ENCODE measurements at places on chromosomes 5 and 9. TPM values are rescaled to one million over a fixed set of nuclear protein-coding genes. Genes with fewer than 3 reads are reported as not detected.

C9 gene
- not detected for polyA plus RNA-seq

GRCh38 chr5:131288328-131288727 lies 24.5 kb downstream of the CDC42SE2 start:
- DNase-seq: no peak

- DNase-seq: no peak
- no peaks in the 10 kb centered on the region for H3K4me1 ChIP-seq
- H3K27me3 ChIP-seq: no peaks in the 10 kb centered on the region
- H3K4me3 ChIP-seq: no peak overlapping the region
- H3K27ac ChIP-seq: no peak overlapping the region
- no peaks in the 10 kb centered on the region for H3K36me3 ChIP-seq
Observed at GRCh38 chr5:138712791-138713190, 40.4 kb upstream of the CTNNA1 start.

GRCh38 chr9:91405343-91406077 lies 18.1 kb downstream of the NFIL3 start:
- DNase-seq: no peak
- H3K4me3 ChIP-seq: no peak overlapping the region
- H3K36me3 ChIP-seq: peaks cover 16% of the 10 kb centered on the region
- H3K27me3 ChIP-seq: no peaks in the 10 kb centered on the region
- peaks cover 8% of the 10 kb centered on the region for H3K4me1 ChIP-seq

DNA sequence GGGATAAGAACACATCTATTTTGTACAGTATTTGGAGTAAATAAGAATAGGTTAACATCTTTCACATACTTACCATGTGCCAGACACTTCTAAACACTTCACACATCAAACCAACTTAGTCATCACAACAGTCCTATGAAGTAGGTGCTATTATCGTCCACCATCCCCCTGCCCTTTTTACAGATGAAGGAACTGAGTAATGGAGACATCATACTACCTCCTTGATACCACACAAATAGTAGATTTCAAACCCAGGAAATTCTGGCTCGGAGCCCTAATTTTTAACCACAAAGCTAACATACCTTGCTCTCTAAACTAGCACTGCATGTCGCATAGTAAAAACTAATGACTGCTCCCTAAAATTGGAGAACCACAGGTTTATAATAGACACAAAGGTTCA lies 4.2 kb upstream of the ZNF366 start:
- H3K36me3 ChIP-seq: no peaks in the 10 kb centered on the region
- H3K4me1 ChIP-seq: 0 out of 2 replicates have a peak, but pooled peaks cover 8% of the 10 kb centered on the region
- H3K4me3 ChIP-seq: no peak overlapping the region
- H3K27me3 ChIP-seq: no peaks in the 10 kb centered on the region
- no peak for DNase-seq

DNA sequence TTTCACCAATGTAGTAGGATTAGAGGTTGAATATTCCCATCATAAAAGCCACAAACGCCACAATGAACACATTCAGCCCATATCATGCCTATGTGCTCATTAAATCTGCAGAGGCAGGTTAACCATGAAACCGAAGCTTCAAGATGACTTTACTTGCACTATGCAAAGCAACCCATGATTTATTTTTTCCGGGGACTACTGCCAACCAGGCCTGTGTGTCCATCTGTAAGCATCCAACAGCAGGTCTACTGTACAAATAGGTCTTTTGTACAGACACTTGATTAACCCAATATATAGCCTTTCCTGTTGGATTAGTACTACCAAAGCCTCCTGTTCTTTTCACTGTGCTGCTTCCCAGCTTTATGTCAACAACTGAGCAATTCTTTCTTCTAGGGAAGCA lies 104.9 kb upstream of the CDH10 start:
- no peaks in the 10 kb centered on the region for H3K27me3 ChIP-seq
- H3K27ac ChIP-seq: no peak overlapping the region
- no peaks in the 10 kb centered on the region for H3K36me3 ChIP-seq
- no peak overlapping the region for H3K4me3 ChIP-seq
- no peaks in the 10 kb centered on the region for H3K4me1 ChIP-seq

- H3K4me1 ChIP-seq: peaks cover 16% of the 10 kb centered on the region
- no peaks in the 10 kb centered on the region for H3K36me3 ChIP-seq
- H3K4me3 ChIP-seq: no peak overlapping the region
- DNase-seq: no peak
- no peak overlapping the region for H3K27ac ChIP-seq
- H3K27me3 ChIP-seq: no peaks in the 10 kb centered on the region
Observed at GRCh38 chr5:163563112-163563511, 57.7 kb downstream of the MAT2B start.

Measured in SK-N-SH (cell line).